CD4-positive, alpha-beta memory T cell (primary cell): ENCODE measurements at places on chromosomes 16 and 17. TPM values are rescaled to one million over a fixed set of nuclear protein-coding genes. Genes with fewer than 3 reads are reported as not detected.

- no peak for DNase-seq
Observed at GRCh38 chr16:63241497-63242028, 1205.3 kb upstream of the CDH8 start.

DNA sequence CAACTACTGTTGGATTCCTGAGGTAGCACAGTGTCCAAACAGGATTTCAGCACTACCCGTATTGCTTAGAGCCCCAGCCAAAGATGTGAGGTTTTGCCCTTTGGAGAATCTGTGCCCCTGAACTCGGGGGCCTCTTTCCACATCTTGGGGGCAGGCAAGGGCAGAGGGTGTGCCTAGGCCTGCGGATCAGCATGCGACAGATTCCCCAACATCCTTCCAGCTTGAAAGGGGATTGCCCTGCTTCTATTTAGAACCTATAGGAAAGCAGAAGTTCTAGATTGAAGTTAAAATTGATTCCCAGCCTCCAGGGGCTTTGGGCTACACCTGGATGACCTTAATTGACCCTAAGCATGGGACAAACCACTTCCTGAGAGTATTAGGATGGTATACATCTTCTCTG is 19.6 kb downstream of the NOD2 start:
- DNase-seq = no peak

- peak; percentile 58 for DNase-seq
Observed at GRCh38 chr17:58156839-58157803, 8.9 kb downstream of the OR4D1 start.

DNA sequence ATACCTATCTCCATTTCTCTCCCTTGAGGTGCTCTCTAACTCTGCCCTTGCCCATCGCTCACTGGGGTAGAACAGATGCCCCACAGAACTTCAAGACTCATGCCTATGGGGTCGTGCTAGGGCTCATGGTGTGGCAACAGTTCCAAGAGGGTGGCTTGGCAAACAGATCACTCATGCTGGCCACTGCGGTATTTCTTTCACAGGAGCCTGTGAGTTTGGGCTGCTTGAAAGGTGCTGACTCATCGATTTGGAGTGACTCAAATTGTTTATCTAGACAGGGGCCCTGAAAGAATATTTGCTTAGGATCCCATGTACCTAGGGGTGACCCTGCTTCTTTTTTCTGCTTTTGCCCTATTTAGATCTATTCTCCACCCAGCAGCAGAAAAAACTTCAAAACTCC is 69.9 kb downstream of the IRX5 start:
- DNase-seq = no peak

CAMTA2 gene
- total RNA-seq = 84.8 TPM

DNA sequence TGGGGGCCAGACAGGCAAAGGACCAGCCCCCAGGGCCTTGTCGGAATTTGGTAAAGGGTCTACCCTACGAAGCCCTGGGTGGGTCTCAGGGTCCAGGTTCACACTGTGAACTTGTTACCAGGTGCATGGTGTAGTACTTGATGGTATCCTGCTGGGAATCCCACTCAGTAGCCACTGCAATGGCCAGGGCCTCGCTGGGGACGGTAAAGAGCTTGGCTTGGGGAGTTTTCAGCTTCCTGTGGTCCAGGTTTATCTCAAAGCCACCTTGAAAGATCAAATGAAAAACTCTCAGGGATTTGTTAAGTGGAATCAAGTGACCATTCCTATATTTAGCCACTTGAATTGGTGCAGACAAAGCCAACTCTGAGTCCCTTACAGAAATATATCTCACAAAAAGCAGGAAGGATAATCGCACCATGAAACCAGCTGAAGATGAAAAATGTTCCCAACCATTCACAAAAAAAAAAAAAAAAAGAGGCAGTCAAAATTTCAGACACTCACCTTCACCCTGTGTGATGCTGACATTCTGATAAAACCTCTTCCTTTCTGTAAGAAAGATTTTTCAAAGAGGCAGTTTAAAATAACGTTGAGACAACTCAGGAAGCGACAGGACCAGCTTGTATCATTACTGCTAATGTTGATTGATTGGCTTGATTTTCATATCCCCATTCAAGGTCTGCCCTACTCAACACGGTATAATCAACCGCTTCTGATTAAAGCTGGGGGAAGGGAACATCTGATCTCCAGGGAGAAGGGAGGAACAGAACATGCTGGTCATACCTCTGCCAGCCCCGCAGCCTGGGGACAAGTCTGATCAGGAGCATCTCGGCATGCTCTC is 10.6 kb downstream of the ATPAF2 start:
- no peak for DNase-seq
